Activated naive CD8-positive, alpha-beta T cell treated with anti-CD3 and anti-CD28 coated beads, Interleukin-2, amount 10 ng/mL, durations not matched to agents 7 days and 5 days (primary cell): ENCODE measurements at places on chromosomes 4 and X. TPM values are rescaled to one million over a fixed set of nuclear protein-coding genes. Genes with fewer than 3 reads are reported as not detected.
A peak's percentile ranks its signal among the peaks of the same experiment; 100 is the strongest.

GLRA2 gene
- not detected for total RNA-seq

CCNQ gene
- total RNA-seq: 19.7 TPM

CCDC149 gene
- not detected for total RNA-seq

IL2RG gene
- 389 TPM for total RNA-seq

DNA sequence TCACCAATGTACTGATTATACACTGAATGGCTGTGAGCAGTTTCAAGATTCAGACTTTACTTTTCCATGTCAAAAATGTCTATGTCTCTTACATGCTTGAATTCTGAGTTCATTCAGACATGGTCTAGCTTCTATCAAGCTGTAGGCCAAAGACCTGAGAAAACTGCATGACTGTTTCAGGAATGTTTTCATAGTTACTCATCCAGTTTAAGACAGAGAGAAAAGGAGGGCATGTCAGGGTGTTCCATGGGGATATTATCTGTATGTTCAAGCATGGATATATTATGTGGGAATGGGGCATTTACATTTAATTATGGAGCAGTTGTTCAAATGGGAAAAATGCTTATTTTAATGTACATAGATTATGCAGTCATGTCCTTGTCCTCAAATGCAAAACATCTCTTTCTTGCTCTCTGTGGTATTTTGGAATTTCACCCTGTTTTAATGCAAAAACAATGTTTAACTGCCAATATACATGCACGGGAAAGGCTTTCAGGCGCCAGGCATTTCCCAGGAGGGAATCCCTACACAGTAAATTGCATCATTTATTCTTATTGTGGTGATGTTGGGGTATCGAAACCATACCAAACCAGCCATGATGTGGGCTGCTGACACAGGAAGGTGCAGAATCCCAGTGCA lies 429.1 kb upstream of the INTU start:
- no peaks in the 10 kb centered on the region for H3K4me1 ChIP-seq
- no peak for DNase-seq
- H3K27ac ChIP-seq: no peak overlapping the region
- H3K27me3 ChIP-seq: no peaks in the 10 kb centered on the region
- no peak overlapping the region for H3K4me3 ChIP-seq

DNA sequence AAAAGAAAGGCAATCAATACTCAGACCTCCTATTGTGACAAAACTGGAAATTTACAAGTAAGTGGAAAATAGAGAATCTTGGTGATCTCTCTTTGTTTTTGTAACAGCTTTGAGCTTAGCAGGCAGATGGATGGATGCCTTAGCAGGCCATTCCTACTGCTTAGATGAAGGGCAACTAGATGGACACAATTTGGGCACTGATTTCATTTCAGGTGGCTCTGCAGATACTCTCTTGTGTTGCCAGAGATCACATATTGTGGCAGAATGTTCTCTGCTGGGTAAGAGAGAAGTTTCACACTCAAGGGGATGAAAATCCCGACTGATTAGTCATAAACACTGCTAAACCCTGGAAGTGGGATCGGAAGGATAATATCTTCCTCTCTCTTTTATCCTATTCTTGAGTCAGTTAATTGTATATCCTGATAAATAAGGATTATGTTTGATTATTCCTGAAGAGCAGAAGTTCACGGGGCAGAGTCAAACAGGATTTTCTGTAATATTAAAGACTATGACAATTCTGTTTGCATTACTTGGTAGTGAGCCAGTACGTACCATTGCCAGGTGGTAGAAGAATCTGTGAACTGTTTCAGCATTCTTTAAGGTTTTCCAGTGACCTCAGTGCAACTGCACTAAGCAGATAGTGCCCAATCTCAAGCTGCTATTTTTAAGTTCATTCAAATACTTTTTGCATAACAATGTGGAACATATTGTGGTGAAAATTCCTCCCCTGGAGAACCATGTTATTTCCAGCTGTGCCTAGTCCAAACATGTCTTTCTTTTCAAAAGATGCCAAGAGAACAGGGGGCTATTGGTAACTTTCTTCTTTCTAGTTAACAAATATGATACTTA lies 974.3 kb downstream of the FSTL5 start:
- no peaks in the 10 kb centered on the region for H3K27me3 ChIP-seq
- no peaks in the 10 kb centered on the region for H3K36me3 ChIP-seq
- H3K4me3 ChIP-seq: no peak overlapping the region
- no peak overlapping the region for H3K27ac ChIP-seq
- no peak for DNase-seq

- no peaks in the 10 kb centered on the region for H3K27me3 ChIP-seq
- H3K27ac ChIP-seq: no peak overlapping the region
- H3K36me3 ChIP-seq: peaks cover 9% of the 10 kb centered on the region
These were observed 13.2 kb upstream of the C1QTNF7 start for GRCh38 chr4:15414551-15415091.

GRCh38 chr4:1523033-1523432 lies 116.8 kb upstream of the NKX1-1 start:
- no peak overlapping the region for H3K27ac ChIP-seq
- H3K36me3 ChIP-seq: no peaks in the 10 kb centered on the region
- no peaks in the 10 kb centered on the region for H3K4me1 ChIP-seq
- H3K27me3 ChIP-seq: peaks cover 13% of the 10 kb centered on the region

GRCh38 chrX:34341814-34342213 lies 209.7 kb upstream of the FAM47A start:
- no peaks in the 10 kb centered on the region for H3K27me3 ChIP-seq
- DNase-seq: no peak

GRCh38 chr4:153486281-153487151 lies 20.4 kb downstream of the TMEM131L start:
- H3K4me3 ChIP-seq: peak overlapping the region; percentile 39
- no peaks in the 10 kb centered on the region for H3K27me3 ChIP-seq
- H3K27ac ChIP-seq: peak overlapping the region; percentile 95

DNA sequence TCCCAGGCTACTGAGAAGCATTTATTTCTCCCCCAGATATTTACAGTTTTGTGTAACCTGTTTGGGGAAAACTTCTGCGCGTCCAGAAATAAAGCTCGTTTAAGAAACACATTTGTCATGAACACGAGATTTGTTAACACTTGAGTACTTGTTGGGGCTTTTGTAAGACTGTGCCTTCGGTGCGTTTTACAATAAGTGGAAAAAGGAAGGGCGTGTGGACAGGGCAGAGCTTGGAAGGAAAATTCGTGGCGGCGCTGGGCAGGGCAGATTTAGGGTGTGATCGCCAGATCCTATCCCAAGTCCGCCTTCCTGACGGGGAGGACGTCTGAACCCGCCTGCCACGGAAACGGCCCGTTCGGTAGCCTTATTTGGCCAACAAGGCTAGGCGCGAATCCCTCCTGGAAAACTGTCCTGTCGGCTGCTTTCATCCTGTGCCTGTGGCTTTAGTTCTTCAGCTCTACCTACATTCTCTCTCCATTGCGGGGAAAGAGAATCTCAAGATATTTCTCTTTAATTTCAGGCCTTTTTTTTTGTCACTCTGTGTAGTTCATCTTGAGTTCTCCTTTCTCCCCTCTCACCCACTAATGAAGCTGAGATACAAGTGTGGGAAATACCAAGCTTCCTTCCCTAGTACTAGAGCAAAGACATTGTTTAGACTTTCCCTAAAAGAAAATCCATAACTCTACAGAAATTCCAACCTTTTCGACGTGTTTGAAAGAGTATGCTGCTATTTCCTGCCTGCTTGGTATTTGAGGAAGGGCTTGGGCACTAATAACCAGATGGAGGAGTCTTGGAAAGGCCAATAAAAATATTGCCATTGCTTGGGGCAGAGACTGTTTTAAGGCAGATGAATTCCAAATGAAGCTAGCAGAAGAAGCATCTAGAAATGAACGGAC lies 982 bp downstream of the PDLIM5 start:
- peaks cover 15% of the 10 kb centered on the region for H3K4me1 ChIP-seq
- H3K36me3 ChIP-seq: peaks cover 8% of the 10 kb centered on the region
- H3K27ac ChIP-seq: no peak overlapping the region
- peak overlapping the region; percentile 81 for H3K4me3 ChIP-seq
- peak; percentile 34 for DNase-seq
